ENCODE measurements at places on chromosomes 3 and 15.

DNA sequence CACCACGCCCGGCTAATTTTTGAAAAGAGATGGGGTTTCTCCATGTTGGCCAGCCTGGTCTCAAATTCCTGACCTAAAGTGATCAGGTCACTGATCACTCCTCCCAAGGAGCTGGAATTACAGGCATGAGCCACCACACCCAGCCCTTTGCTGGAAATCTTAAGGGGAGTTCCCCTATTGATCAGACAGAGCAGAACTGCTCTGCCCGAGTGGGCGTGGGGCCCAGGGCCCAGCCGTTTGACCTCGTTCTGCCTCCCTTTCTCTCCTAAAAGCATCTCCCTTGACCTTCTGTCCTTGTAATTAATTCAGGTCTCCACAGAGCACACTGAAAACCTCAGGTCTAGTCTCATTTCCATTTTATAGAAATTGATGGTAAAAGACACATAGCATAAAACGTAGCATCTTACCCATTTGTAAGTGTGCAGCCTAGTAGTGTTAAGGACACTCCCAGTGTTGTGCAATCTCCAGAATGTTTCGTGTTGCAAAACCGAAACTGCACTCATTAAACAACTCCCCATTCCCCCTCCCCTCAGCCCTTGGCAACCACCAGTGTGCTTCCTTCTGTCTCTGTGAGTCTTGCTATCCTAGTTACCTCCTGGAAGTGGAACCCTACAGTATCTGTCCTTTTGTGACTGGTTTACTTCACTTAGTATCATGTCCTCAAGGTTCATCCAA is 89.3 kb downstream of the SLCO3A1 start:
- peak overlapping the region; percentile 24 for H3K27ac ChIP-seq
- peaks cover 50% of the 10 kb centered on the region for H3K4me1 ChIP-seq
- DNase-seq: no peak
- H3K27me3 ChIP-seq: peaks cover 9% of the 10 kb centered on the region
- peak overlapping the region; percentile 67 for H3K4me3 ChIP-seq
- no peaks in the 10 kb centered on the region for H3K36me3 ChIP-seq

GRCh38 chr15:100703671-100704070 is 101.3 kb downstream of the ASB7 start:
- no peak for DNase-seq
- H3K4me1 ChIP-seq: no peaks in the 10 kb centered on the region
- H3K4me3 ChIP-seq: no peak overlapping the region
- peaks cover 5% of the 10 kb centered on the region for H3K27me3 ChIP-seq
- peaks cover 12% of the 10 kb centered on the region for H3K36me3 ChIP-seq

DNA sequence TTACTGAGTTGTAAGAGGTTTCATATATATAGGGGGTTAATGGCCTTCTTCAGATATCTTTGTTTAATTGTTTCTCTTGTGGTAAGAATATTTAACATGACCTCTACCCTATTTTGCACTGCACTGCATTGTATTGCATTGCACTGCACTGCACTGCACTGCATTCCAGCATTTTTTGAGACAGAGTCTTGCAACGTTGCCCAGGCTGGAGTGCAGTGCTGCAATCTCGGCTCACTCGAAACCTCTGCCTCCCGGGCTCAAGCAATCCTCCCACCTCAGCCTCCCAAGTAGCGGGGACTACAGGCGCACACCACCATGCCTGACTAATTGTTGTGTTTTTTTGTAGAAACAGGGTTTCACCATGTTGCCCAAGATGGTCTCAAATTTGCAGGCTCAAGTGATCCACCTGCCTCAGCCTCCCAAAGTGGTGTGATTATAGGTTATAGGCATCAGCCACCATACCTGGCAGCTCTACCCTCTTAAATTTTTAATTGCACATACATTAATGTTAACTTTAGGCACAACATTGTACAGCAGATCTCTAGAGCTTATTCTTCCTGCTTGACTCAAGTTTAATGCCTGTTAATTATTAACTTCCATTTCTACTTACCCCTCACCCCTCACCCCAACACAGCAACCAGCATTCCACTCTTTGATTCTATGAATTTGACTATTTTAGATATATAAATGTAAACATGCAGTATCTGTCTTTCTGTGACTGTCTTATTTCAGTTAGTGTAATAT is 38.4 kb downstream of the NEDD4 start:
- peaks cover 1% of the 10 kb centered on the region for H3K4me1 ChIP-seq
- H3K36me3 ChIP-seq: no peaks in the 10 kb centered on the region
- no peak overlapping the region for H3K4me3 ChIP-seq
- DNase-seq: no peak
- H3K27me3 ChIP-seq: peaks cover 1% of the 10 kb centered on the region
- H3K27ac ChIP-seq: no peak overlapping the region

DNA sequence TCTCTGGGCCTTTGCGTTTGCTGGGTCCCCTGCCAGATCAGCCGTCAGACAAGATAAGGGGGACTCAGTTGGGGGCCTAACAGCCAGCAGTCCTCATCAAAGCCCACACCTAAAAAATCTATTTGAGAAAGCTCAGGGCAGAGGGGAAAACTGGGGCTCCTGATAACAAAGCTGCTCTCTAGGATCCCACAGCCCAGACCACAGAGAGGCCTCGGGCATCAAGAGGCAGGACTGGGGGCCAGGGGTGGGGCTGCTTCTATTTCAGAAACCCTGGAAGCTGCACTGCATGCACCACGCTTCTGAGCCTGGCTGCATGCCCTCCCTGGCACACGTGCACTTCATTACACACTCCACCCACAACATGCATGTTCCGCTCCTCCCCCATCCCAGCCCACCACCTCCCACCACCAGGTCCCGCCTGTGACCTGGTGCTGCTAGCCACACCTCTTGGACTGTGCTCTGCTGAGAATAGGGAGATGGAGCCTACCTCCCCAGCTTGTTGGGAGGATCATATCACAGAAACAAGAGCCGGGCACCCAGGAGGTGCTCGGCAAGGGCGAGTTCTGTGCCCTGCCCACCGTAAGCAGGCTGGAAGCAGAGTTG is 26.6 kb downstream of the FBLN2 start:
- no peak for DNase-seq
- no peaks in the 10 kb centered on the region for H3K36me3 ChIP-seq
- peaks cover 10% of the 10 kb centered on the region for H3K27me3 ChIP-seq
- H3K4me3 ChIP-seq: no peak overlapping the region

DNA sequence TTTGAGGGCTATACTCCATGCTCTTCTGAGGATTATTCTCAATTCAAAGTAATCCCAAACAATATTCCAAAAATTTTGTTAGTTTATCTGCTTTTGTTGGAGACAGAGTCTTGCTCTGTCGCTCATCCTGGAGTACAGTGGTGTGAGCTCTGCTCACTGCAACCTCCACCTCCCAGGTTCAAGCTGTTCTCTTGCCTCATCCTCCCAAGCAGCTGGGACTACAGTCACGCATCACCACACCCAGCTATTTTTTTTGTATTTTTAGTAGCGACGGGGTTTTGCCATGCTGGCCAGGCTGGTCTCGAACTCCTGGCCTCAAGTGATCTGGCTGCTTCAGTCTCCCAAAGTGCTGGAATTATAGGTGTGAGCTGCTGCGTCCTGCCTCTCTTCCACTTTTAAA is 39.1 kb downstream of the MEF2A start:
- no peak for DNase-seq
- peak overlapping the region; percentile 43 for H3K4me3 ChIP-seq
- no peaks in the 10 kb centered on the region for H3K27me3 ChIP-seq
- peaks cover 15% of the 10 kb centered on the region for H3K36me3 ChIP-seq
- peak overlapping the region; percentile 85 for H3K27ac ChIP-seq
- peaks cover 33% of the 10 kb centered on the region for H3K4me1 ChIP-seq

- no peaks in the 10 kb centered on the region for H3K36me3 ChIP-seq
- no peak overlapping the region for H3K27ac ChIP-seq
- peaks cover 4% of the 10 kb centered on the region for H3K4me1 ChIP-seq
- no peak for DNase-seq
- peaks cover 3% of the 10 kb centered on the region for H3K27me3 ChIP-seq
Observed at GRCh38 chr15:75923756-75924155, 20.1 kb downstream of the FBXO22 start.
